ENCODE measurements at places on chromosomes 1 and 21.

DNA sequence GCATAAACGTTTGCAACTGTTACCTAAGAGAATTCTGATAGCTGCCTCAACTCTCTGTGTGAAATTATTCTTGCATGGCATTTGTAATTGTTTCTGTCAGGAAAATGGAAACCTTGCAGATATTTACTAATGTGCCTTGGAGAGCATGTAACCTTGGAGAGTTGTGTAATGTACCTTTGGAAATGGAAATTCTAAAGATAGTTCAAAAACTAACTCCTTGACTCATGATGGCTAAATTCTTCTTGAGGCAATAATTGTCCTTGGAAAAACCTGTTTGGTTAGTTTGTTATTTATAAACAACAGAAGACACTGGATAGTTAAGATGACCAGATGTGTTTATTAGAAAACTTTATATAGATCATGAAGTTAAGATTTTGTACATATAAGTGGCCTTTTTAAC, 1033.8 kb downstream of the PLA2G4A start:
- no peak overlapping the region for H3K27ac ChIP-seq
- no peak overlapping the region for H3K4me3 ChIP-seq
- DNase-seq: no peak
- no peaks in the 10 kb centered on the region for H3K4me1 ChIP-seq

- H3K27ac ChIP-seq: no peak overlapping the region
- no peaks in the 10 kb centered on the region for H3K36me3 ChIP-seq
- no peaks in the 10 kb centered on the region for H3K4me1 ChIP-seq
- H3K4me3 ChIP-seq: no peak overlapping the region
- no peaks in the 10 kb centered on the region for H3K27me3 ChIP-seq
Measured at GRCh38 chr21:39638281-39638680, 25.5 kb downstream of the B3GALT5 start.

DNA sequence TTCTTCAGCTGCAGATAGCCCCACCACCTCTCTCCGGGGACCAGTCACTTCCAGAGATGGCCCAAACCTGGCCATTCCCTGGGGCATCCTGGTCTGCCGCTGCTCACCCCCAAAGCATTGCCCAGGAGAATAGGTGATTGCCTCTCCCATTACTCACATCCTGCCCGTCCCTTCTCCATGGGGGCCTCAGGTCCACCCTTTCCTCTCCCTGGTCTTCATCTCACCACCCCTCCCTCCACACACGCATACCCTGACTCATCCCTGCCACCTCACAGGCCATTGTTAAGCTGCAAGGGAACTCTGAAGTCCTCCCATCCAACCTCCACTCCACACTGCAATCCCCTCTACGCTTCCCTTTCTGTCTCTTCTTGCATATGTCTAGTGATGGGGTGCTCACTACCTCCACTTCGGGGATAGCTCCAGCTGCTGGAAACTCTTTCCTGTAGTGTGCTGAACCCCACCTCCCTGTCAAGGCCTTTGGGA, at the start of gene PLEKHG5:
Gene PLEKHG5 (minus strand): TSS at position 188 of the 483 bp plus-strand sequence. CDS start 14,096 bp downstream, outside the sequence.
- H3K27ac ChIP-seq: peak within 1 kb of the TSS; percentile 36
- H3K27me3 ChIP-seq: peaks cover 13% of the 10 kb centered on the region
- no peaks in the 10 kb centered on the region for H3K36me3 ChIP-seq
- peak within 1 kb of the TSS; percentile 85 for H3K4me3 ChIP-seq

GRCh38 chr1:44409757-44410156, 4.7 kb downstream of the RNF220 start:
- no peak for DNase-seq
- H3K36me3 ChIP-seq: peaks cover 2% of the 10 kb centered on the region
- H3K4me3 ChIP-seq: peak overlapping the region; percentile 85
- peaks cover 12% of the 10 kb centered on the region for H3K27me3 ChIP-seq
- peaks cover 15% of the 10 kb centered on the region for H3K4me1 ChIP-seq

DNA sequence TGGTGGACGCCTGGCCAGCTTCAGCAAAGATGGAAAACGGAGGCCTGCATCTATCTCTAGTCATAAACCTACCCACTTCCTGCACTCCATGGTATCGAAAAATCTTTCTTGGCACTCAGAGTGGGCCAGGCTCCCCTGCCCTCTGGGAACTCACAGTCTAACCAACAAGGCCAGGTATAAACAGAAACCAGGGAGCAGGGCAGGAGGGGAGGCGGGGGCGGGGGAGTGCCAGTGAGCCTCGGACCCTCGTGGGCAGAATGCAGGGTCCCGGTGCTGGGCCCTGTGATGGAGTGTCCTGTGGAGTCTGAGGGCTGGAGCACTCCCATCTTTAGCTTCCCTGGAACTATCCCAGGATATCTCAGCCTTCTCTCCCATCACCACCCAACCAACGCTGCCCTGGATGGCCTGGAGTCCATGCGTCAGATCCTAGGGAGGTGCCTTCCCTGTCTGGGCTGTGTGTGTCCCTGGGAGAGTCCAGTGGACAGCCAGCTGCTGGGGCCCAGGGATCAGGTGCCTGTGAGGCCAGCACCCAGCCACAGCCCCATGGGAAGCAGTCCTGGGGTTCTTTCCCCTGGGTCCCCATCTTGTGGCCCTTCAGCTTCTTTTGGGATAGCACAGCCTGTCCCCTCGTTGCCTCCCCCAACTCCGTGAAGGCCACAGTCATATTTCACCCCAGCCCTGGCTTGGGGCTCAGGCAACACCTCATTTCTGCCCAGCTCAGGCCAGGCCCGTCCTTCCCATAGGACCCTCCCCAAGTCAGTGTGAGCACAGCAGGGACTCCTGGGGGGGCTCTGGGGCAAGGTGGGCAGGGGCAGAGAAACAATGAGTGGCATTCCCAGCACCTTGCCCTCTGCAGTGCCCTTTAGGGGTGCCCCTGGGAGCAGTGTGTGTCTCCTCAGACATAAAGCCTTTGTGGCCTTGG, 1.1 kb upstream of the EPS8L3 start:
- peaks cover 4% of the 10 kb centered on the region for H3K4me1 ChIP-seq
- H3K27me3 ChIP-seq: no peaks in the 10 kb centered on the region
- H3K4me3 ChIP-seq: no peak overlapping the region
- H3K36me3 ChIP-seq: no peaks in the 10 kb centered on the region
- H3K27ac ChIP-seq: no peak overlapping the region
- no peak for DNase-seq

GRCh38 chr1:42853116-42853884, 6.9 kb downstream of the ZNF691 start:
- H3K36me3 ChIP-seq: peaks cover 24% of the 10 kb centered on the region
- H3K4me3 ChIP-seq: no peak overlapping the region
- no peaks in the 10 kb centered on the region for H3K27me3 ChIP-seq
- DNase-seq: no peak

GRCh38 chr21:29313662-29314408, 15.1 kb downstream of the BACH1 start:
- H3K36me3 ChIP-seq: peaks cover 8% of the 10 kb centered on the region
- no peaks in the 10 kb centered on the region for H3K27me3 ChIP-seq
- no peak overlapping the region for H3K4me3 ChIP-seq
- DNase-seq: no peak

- no peak for DNase-seq
- H3K27me3 ChIP-seq: no peaks in the 10 kb centered on the region
- H3K4me3 ChIP-seq: no peak overlapping the region
- no peaks in the 10 kb centered on the region for H3K4me1 ChIP-seq
Measured at GRCh38 chr1:29826646-29827045, 590.3 kb downstream of the PTPRU start.

DNA sequence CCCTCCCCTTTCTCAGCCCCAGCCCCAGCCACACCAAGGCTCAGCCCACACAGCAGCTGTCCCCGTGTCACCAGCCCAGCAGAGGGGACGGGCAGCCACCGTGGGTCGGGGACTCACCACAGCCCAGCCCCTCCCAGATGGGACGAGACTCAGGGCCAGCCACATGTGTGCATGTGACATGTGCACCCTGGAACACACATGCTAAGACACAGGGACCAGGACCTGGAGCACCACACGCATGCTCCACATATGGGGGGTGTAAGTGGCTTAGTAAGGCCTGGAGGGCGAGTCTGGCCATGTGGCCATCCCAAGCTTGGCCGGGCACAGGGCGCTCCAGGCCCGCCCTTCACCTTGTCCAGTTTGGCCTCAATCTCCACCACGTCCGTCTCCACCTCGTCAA, 4.0 kb downstream of the ACAP3 start:
- H3K27me3 ChIP-seq: no peaks in the 10 kb centered on the region
- H3K4me3 ChIP-seq: no peak overlapping the region
- DNase-seq: no peak
- peaks cover 16% of the 10 kb centered on the region for H3K4me1 ChIP-seq
- no peak overlapping the region for H3K27ac ChIP-seq

DNA sequence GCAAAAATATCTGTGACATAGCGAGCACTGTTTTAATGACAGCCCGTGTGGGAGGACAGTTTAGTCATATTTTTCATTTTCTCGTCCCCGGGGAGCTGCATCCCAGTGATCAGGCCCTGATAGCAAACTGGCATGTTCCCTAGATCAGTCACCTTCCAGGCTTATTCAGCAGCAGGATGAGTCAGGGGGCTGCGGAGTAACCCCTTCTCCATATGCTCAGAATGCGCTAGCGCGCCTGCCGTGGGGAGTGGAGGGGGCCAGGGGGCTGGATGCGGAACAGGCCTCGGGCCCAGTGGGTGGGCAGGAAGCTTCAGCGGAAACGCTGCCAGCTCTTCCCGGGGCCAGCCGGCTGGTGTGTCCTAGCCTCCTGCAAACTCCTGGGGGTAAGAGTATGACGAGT, 94.0 kb downstream of the KCND3 start:
- H3K27me3 ChIP-seq: peaks cover 18% of the 10 kb centered on the region
- no peak overlapping the region for H3K27ac ChIP-seq
- H3K36me3 ChIP-seq: no peaks in the 10 kb centered on the region
- no peak overlapping the region for H3K4me3 ChIP-seq
- DNase-seq: no peak

GRCh38 chr1:224737353-224737727, 121.2 kb downstream of the CNIH3 start:
- H3K27ac ChIP-seq: no peak overlapping the region
- H3K36me3 ChIP-seq: no peaks in the 10 kb centered on the region
- DNase-seq: no peak
- no peaks in the 10 kb centered on the region for H3K27me3 ChIP-seq
- H3K4me3 ChIP-seq: no peak overlapping the region
- H3K4me1 ChIP-seq: peaks cover 37% of the 10 kb centered on the region

- H3K36me3 ChIP-seq: no peaks in the 10 kb centered on the region
- DNase-seq: no peak
- no peak overlapping the region for H3K27ac ChIP-seq
- H3K4me3 ChIP-seq: no peak overlapping the region
Measured at GRCh38 chr1:24575905-24576587, 20.2 kb downstream of the NCMAP start.

GRCh38 chr21:38831526-38832467, 26.1 kb downstream of the ETS2 start:
- peak overlapping the region; percentile 25 for H3K27ac ChIP-seq
- peaks cover 38% of the 10 kb centered on the region for H3K4me1 ChIP-seq
- peak; percentile 76 for DNase-seq
- peaks cover 2% of the 10 kb centered on the region for H3K36me3 ChIP-seq
- H3K27me3 ChIP-seq: peaks cover 10% of the 10 kb centered on the region
- peak overlapping the region; percentile 57 for H3K4me3 ChIP-seq

- no peak for DNase-seq
- H3K4me3 ChIP-seq: no peak overlapping the region
- H3K27ac ChIP-seq: no peak overlapping the region
- no peaks in the 10 kb centered on the region for H3K27me3 ChIP-seq
- H3K36me3 ChIP-seq: peaks cover 6% of the 10 kb centered on the region
- no peaks in the 10 kb centered on the region for H3K4me1 ChIP-seq
Measured at GRCh38 chr1:2610036-2610959, 22.5 kb downstream of the MMEL1 start.

DNA sequence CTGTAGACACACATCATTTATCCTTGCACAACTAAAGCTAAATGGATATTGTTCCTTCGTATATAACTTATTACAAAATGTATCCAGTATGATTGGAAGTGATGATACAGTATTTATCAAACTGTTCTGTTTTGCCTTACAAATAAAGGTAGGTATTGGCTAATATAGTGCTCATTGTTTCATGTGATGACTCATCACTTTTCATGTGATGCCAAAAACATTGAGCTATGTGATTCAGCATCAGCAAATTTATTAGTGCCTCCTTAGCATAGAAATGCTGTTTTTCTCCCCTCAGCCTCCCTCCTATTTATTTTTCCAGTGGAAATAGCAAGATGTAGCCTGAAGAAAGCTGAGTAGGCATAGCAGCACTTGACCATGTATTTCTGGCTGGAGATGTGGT, 228.6 kb upstream of the LYPLAL1 start:
- no peak overlapping the region for H3K4me3 ChIP-seq
- no peak overlapping the region for H3K27ac ChIP-seq
- H3K4me1 ChIP-seq: no peaks in the 10 kb centered on the region

DNA sequence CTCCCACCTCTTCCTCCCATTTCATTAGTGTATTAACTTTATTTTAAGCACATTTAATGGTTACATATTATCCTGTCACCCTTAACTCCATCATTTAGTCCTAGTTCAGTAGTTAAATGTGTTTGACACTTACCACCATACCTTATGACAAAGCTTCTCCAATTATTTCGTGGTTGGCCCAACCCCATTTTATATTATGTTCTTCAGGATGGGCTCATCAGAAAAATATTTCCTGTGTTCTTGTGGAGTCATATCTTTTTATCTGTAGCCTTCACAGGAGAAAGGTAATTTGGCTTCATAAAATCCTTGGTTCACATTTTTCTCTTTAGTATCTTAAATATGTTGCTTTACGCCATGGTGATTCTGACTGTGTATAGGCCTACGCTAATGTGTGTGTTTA, 142.3 kb upstream of the COL6A1 start:
- DNase-seq: no peak
- H3K4me3 ChIP-seq: no peak overlapping the region
- no peak overlapping the region for H3K27ac ChIP-seq
- H3K27me3 ChIP-seq: no peaks in the 10 kb centered on the region
- H3K4me1 ChIP-seq: no peaks in the 10 kb centered on the region

- H3K27me3 ChIP-seq: no peaks in the 10 kb centered on the region
- no peak overlapping the region for H3K4me3 ChIP-seq
- DNase-seq: no peak
- no peak overlapping the region for H3K27ac ChIP-seq
- H3K4me1 ChIP-seq: peaks cover 71% of the 10 kb centered on the region
- peaks cover 5% of the 10 kb centered on the region for H3K36me3 ChIP-seq
Measured at GRCh38 chr1:40706626-40707025, 15.1 kb downstream of the NFYC start.

DNA sequence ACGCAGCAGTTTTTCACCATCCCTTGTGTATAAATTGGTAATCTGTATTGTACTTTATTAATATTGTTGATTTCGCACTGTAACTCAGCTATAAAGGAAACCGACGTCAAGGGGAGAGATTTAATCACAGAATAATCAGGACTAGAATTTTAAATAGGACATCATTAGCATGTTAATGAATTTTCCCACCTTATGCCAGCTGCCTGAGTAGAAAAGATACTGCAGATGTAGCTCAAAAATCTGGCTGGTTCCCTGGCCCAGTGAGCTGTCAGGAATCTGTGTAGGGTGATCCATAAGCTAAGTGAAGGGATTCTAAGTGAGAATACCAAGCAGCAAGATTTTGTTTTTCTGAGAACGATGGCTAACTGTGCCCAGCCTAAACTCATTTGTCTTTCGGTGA, 195.5 kb downstream of the DISC1 start:
- no peak overlapping the region for H3K4me3 ChIP-seq
- no peaks in the 10 kb centered on the region for H3K27me3 ChIP-seq
- no peaks in the 10 kb centered on the region for H3K36me3 ChIP-seq
- no peak overlapping the region for H3K27ac ChIP-seq
- H3K4me1 ChIP-seq: no peaks in the 10 kb centered on the region

Measured in activated T-cell treated with anti-CD3 and anti-CD28 coated beads, Interleukin-2, amount 50 U/mL, for 72 hours (primary cell).